ENCODE measurements at places on chromosomes 5 and 9.

- no peak for DNase-seq
Observed at GRCh38 chr9:886886-887285, 45.4 kb downstream of the DMRT1 start.

GRCh38 chr5:127650022-127650421, 1.1 kb downstream of the CTXN3 start:
- DNase-seq = no peak

DNA sequence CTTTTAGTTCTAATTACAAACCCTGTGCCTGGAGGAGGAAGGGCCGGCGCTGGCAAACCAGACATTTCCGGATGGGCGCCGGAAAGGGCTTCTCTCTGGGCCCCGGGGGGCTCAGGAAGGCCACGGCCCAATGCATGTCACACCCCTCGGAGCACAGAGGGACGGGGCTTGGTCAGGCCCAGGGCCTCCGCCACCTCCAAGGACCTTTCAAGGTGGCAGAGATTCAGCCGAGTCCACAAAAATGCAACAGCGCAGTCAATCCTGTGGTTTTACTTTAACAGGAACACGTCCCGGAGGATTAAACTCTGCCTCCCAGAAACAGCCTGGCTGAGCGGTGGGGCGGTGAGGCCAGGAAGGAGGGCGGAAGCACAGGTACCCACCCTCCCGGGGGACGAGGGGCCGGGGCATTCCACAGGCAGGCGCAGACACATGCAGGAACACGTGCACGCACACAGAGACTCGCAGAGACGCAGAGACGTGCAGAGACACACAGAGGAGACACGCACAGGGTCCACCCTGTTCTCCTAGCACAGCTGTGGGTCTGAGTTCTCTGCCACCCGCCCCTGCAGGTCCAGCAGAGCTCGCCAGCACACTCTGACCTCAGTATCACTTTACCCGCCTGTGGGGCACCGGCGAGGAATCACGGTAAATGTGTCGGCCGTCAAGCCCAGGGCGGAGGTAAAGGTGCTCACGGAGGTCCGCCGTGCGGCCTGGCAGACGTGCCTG, 23.0 kb downstream of the SLC9A3 start:
- DNase-seq = no peak

- no peak for DNase-seq
Observed at GRCh38 chr5:6833406-6833805, 120.2 kb downstream of the TENT4A start.

DNA sequence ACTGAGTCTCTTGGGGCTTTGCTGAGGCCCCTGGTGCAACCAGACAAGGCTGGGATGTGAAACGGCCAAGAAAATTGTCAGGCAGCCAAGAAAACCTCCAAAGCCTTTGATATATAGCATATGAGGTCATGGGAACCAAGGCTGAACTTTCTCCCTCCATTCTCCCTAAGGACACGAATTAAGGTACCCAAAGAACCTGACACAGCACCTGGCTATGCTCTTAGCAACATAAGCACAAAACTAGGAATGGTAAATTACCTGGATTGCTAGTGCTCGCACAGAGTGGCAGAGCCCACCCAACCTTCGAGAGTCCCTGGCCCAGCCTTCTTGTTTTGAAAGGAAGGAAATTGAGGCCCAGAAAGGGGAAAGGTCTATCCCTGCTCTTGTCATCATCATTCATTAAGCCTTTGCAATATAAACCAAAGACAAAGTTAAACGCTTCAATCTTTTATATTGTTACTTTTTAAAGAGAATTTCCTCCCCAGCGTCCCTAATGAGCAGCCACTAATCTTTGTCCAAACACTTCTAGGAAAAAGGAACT, 220.0 kb upstream of the NR4A3 start:
- DNase-seq = no peak

DNA sequence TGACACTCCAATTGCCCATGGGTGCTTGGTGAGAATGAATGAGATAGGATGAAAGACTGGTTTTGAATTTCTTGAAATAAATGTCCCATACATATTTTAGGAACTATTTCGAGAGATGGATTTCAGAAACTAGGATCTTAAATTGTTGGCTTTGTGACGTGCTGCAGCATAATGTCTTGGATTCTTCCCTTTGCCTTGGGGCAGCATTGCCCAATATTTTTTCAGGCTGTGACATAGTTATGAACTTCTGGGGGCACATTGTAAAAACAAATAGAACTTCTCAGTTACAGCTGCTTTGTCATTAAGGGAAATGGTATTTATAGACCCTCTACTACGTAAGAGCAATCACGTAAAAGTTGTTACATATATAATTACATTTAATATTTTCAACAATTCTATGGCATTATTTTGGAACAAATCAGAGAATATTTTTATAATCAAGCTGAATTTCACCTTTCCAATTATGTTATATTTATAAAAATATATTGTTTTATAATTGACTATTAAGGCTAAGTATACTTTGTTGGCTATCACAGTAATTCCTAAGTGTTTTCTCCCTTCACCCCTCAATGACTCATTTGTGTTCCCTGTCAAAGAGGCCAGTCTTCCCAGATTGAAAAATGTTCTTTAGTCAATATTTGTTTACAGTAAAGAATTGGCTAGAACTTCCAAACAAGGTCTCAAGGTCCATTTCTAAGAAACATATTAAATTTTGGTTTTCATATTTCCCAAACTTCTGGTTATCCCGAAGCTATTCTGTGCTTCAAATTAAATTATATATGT, 1388.3 kb upstream of the ACO1 start:
- DNase-seq = no peak

GRCh38 chr5:167489202-167489601, 802.2 kb upstream of the WWC1 start:
- peak; percentile 9 for DNase-seq

GRCh38 chr5:139870677-139871076, 75.1 kb downstream of the PSD2 start:
- DNase-seq = no peak

DNA sequence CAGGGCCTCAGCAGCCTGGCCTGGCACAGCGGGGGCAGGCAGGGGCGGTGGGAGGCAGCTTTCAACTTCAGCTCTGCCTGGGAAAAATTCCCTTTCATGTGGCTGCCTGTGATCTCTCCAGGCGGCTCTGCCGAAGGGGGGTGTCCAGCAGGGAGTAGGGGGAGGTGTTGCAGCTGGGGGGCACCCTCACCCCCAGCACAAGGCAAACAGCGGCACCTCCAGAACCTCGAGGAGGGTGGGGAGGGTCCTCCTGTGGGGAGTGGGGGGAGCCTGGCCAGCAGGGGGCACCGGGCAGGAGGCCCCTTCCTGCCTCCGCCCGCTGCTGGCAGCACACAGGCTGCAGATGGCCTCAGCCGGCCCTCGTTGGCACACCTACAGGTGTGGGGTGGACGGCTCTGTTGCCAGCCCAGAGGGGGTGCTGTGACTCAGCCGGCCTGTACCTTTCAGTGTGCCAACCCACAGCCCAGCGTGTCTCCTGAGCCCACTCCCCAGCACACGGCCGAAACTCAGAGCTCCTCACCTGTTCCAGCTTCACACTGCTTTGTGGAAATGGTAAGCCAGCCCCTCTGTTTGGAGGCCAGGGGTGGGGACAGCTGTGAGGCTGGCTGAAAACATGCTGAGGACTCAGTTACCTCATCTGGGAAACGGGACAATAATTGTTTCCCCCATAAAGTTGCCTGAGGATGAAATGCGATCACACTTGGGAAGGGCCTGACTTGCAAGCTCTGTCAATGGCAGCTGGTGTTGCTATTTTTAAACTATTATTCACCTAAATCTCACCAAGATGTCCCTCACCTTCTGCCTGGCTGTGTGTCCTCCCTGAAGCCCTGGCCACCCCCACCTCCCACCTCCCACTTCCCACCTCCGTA, 37.0 kb downstream of the CXXC5 start:
- DNase-seq = no peak

- DNase-seq = no peak
Observed at GRCh38 chr5:25701936-25702335, 1057.2 kb upstream of the CDH10 start.

- DNase-seq = no peak
Observed at GRCh38 chr9:98087420-98088354, 31.2 kb downstream of the NANS start.

- DNase-seq = no peak
Observed at GRCh38 chr9:115445655-115446054, 327.7 kb upstream of the TNC start.

DNA sequence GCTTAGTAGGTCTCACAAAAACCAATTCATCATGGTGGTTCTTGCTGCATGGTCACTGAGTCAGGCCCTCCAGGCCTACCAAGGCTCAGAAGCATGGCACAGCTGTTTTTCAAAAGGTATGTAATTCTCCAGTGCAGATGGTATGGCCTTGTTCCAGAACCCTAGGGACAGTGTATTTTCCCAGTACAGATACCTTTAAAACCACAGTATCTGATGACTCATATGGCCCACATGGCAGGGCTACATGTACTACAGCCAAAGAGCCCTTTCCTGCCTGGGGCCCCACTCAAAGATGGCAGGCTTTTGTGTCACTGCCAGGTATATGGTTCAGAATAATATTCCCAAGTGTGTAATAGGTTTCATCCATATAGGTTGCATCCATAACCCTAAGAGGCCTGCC, 16.5 kb downstream of the CSF2 start:
- no peak for DNase-seq

GRCh38 chr5:97425511-97425910, 242.5 kb upstream of the RIOK2 start:
- DNase-seq = no peak

DNA sequence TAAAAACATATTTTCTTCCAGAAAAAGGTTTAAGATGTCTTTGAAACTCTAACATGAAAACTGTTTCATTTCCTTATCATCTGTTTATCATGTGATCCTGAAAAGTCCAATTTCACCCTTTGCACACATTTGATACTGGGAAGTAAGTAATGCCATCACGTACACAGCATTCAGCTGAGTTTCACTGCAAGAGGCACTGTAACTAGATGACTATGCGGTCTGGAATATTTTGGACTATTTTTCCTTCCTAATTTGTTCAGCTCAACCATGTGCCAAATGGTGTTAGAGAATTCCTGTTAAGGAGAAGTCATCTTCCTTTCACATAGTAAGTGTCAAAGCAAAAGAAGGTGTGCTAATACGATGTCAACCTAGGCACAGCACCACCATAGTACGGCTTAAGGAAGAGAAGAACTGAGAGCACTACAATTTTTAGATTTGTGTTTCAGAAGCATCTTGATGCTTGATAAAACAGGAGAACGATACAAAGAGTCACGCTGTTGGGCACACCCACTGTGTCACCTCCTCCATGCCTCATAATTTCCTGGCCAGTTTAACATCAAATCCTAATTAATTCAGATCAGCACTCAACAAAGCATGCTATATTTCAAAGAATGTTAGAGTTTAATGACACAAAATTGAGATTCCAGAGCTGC, 77.5 kb downstream of the GNAQ start:
- DNase-seq = no peak

- no peak for DNase-seq
Observed at GRCh38 chr9:34384368-34385165, 7.9 kb upstream of the MYORG start.

DNA sequence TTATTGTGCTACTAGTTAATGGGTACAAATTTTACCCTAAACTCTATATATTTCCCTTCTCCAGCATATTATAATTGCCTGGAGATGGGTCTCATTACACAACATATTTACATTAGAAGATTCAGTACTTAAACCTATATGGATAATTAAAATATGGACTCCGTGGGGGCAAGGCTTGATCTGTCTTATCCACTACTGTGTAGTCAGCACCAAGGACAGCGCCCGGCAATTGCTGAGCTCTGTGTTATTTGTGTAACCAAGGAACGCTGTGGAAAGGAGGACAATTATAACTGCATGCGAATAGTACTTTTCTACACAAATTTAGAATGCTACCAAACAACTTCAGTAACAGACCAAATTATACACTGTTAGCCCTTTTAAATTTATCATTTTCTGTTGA, 77.7 kb downstream of the DNAH5 start:
- DNase-seq = peak; percentile 12

GRCh38 chr9:134872482-134873231, 8.0 kb upstream of the FCN2 start:
- no peak for DNase-seq

GRCh38 chr5:127022846-127023245, 7.5 kb downstream of the MARCHF3 start:
- no peak for DNase-seq

DNA sequence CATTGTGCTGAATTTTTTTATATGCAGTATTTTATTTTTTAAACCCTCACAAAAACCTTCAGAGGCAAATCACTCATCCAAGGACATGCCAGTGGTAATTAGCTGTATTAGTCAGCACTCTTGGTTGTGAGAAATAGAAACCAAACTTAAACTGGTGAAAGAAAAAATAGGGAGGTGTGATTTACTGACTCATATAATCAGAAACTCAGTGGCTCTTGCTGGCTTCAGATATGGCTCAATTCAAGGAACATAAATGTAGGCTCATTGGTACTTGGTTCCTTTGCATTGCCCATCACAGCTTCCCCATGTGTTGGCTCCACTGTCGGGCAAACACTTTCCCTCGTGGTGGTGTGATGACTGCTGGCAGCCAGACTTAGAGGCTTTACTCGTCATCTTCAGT, 497.2 kb downstream of the MAT2B start:
- no peak for DNase-seq

DNA sequence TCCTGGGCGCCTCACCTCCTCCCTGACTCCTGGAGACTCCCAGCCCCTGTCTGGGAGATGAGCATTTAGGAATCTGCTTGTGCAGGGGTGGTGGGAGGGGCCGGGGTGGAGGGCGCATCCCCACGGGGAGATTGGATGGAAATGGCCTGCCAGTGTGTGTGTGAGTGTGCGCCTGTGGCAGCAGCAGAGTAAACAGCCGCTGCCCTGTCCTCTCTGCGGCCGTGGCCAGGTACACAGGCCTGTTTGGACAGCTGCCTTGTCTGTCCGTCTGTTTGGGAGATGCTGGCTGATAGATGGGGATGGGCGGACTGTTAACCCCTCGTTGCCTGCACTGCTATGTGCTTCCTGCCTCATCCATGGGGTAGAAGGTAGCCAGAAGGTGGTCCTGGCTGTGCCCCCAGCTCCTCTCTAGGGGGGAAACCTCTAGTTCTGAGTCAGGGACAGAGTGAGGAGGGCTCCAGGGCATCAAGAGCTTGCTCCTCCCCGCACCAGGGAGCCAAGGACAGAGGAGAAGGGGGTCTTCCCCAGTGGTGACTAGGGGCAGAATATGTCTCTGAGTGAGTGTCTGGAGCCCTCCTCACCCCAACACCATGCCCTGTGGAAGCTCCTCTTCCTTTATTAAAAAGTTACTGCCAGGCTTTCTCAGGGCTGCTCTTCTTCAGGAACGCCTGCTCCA, 60.1 kb downstream of the LMX1B start:
- no peak for DNase-seq

- DNase-seq = no peak
Observed at GRCh38 chr9:124818431-124819281, 34.6 kb upstream of the WDR38 start.

- no peak for DNase-seq
Observed at GRCh38 chr5:126899476-126899875, 122.5 kb downstream of the LMNB1 start.

- DNase-seq = no peak
Observed at GRCh38 chr9:121912812-121913627, 180.1 kb downstream of the TTLL11 start.

GRCh38 chr9:3662671-3663070, 136.9 kb upstream of the RFX3 start:
- no peak for DNase-seq

GRCh38 chr9:22141908-22142307, 132.8 kb upstream of the CDKN2B start:
- no peak for DNase-seq
